ENCODE measurements at places on chromosomes 2 and 18.

DNA sequence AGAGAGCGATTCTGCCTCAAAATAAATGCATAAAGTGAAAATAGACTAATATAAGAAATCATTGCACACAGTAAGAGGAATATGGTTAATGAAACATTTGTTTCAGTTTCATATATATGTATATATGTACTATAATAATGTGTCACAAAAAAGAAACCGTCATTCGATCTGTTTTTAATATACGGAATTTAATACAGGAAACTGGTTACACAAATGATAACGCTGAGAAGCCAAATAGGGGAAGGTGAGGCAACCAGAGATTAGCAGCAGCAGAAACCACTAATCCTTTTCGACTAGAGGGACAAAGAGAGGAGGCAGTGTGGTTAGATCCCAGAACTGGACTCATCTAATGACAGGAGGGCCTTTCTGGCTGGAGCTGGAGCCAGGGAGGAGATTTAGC is 64.2 kb upstream of the GREB1L start:
- no peak for DNase-seq

GRCh38 chr2:37585982-37586621 is 85.3 kb downstream of the CDC42EP3 start:
- DNase-seq, result peak; percentile 84

DNA sequence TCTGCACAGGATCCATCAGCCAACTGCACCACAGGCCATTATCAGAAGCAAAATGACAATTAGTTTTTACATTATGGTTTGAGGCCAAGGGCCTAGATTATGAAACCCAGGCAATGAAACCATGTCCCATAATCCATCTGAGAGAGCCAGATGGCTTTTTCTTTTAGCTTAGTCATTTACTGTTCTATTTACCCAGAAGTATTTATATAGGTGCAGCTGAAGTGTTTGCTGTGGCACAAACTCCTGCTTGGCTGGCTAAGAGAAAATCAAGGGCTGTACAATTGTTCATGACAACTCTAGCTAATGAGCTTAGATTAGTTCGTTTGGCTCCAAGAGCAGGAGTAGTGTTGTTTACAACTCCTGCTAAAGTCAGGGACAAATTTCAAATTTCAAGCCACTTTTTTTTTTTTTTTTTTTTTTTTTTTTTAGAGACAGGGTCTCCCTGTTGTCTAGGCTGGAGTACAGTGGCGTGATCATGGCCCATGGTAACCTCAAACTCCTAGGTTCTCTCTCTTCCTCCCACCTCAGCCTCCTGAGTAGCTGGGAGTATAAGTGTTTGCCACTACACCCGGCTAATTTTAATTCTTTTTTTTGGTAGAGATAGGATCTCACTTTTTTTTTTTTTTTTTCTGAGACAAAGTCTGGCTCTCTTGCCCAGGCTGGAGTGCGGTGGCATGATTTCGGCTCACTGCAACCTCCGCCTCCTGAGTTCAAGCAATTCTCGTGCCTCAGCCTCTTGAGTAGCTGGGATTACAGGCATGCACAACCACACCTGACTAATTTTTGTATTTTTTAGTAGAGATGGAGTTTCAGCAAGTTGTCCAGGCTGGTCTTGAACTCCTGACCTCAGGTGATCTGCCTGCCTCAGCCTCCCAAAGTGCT is 18.4 kb upstream of the REV1 start:
- DNase-seq, result no peak

DNA sequence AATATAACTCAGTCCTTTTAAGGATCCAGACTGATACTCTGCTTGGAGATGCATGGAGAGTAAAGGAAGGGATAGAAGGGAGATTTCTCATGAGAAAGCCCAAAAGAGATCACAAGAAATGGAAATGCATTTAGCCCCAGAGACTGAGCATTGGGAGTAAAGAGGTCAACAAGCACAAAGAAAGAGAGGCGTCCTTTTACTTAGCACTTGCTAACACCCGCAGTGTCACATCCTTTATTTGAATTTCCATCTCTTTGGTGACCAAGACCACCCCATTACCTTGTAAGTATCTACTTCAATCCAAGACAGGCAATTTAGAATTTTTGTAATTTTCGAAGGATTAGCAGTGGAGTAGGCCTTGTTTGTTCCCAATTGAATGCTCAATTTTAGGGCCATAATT is 111.8 kb upstream of the DCC start:
- DNase-seq, result no peak

DNA sequence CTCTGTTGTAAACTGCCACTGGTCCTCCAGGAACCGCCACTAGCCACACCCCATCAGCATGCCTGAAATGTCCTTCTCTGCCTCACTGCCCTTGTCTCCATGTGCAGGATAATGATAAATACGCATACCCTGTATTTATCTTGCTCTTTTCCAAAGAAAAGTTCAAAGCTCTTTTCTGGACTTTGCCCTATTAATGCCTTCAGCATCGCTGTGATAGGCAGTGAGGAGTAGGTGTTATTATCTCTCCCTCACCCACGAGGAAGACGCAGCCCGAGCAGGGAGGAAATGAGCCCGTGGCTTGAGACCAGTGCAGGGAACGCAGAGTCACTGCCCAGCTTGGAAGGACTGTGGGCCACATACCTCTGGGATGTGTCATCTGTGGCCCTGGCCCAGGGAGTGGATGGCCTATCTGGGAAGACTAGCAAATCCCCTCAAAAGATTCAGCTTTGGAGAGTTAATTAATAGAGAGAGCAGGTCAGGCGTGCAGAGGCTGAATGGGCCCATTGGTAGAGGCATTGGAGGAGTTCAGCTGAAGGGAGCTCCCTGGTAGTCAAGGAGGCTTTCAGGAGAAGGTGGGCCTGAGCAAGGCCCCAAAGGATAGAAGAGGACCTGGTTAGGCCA is 39.5 kb upstream of the MCFD2 start:
- no peak for DNase-seq
